ENCODE measurements at places on chromosomes 6 and 20. TPM values are rescaled to one million over a fixed set of nuclear protein-coding genes. Genes with fewer than 3 reads are reported as not detected.

The HUS1B gene
- 2.4 TPM for total RNA-seq

The VSTM2L gene
- 70.1 TPM for total RNA-seq

The NFATC2 gene
- 7.2 TPM for total RNA-seq

The PTK7 gene
- 13.5 TPM for total RNA-seq

The BEND3 gene
- 1.8 TPM for total RNA-seq

The CD24 gene
- total RNA-seq: 9.2 TPM

The OVOL2 gene
- 2.7 TPM for total RNA-seq

The ADISSP gene
- total RNA-seq: 31.2 TPM

The SLC35D3 gene
- total RNA-seq: not detected

The SAPCD1 gene
- 0.69 TPM for total RNA-seq

The TBXT gene
- not detected for total RNA-seq

The TSPO2 gene
- total RNA-seq: not detected

The ZNF165 gene
- 0.67 TPM for total RNA-seq

The SEL1L2 gene
- total RNA-seq: not detected

The SERINC3 gene
- 215 TPM for total RNA-seq

The CAP2 gene
- total RNA-seq: 202 TPM

The RNASET2 gene
- total RNA-seq: 66.1 TPM

The SRMS gene
- total RNA-seq: not detected

The FOXS1 gene
- 1.6 TPM for total RNA-seq

The ARFGEF3 gene
- 59.7 TPM for total RNA-seq

The SLC25A27 gene
- total RNA-seq: 97.7 TPM

The STMN3 gene
- 405 TPM for total RNA-seq

The SLC22A2 gene
- not detected for total RNA-seq

The FAM184A gene
- total RNA-seq: 21.8 TPM

The RIPPLY2 gene
- total RNA-seq: 21.9 TPM

The SLC17A1 gene
- not detected for total RNA-seq

The MUC21 gene
- total RNA-seq: not detected

The FILIP1 gene
- total RNA-seq: 3.1 TPM

The THBD gene
- 1.8 TPM for total RNA-seq

The GNMT gene
- 5.1 TPM for total RNA-seq

The LST1 gene
- total RNA-seq: 18.6 TPM

The MOG gene
- total RNA-seq: 430 TPM

The SOX12 gene
- 21.9 TPM for total RNA-seq

The VWA7 gene
- total RNA-seq: 21.7 TPM

The SNAP25 gene
- total RNA-seq: 320 TPM

The MUC22 gene
- total RNA-seq: not detected

The HLA-C gene
- 104 TPM for total RNA-seq

The BTN1A1 gene
- total RNA-seq: not detected

The SLC17A9 gene
- total RNA-seq: 2.1 TPM

The OR2H1 gene
- not detected for total RNA-seq

The MMP24 gene
- 9.0 TPM for total RNA-seq

The POFUT1 gene
- total RNA-seq: 19.1 TPM

The NRN1 gene
- total RNA-seq: 109 TPM

The COL21A1 gene
- total RNA-seq: 11.8 TPM

The GPX5 gene
- total RNA-seq: not detected

The KCNK15 gene
- total RNA-seq: 0.18 TPM

The CSE1L gene
- total RNA-seq: 52.3 TPM

The GNAS-AS1 gene
- total RNA-seq: 0.88 TPM

The ULBP1 gene
- 0.17 TPM for total RNA-seq

The TMC2 gene
- total RNA-seq: 1.5 TPM

The DPPA5 gene
- total RNA-seq: not detected

The WFDC10B gene
- total RNA-seq: not detected

The PSORS1C2 gene
- total RNA-seq: not detected

The DEFB124 gene
- total RNA-seq: not detected

The GPX6 gene
- not detected for total RNA-seq
